Activated CD4-positive, alpha-beta memory T cell treated with anti-CD3 and anti-CD28 coated beads, Interleukin-2, amount 10 ng/mL, durations not matched to agents 7 days and 5 days (primary cell): ENCODE measurements at places on chromosomes 1 and 21.

- H3K27ac ChIP-seq, result no peak overlapping the region
- peaks cover 49% of the 10 kb centered on the region for H3K4me1 ChIP-seq
- no peaks in the 10 kb centered on the region for H3K27me3 ChIP-seq
- no peaks in the 10 kb centered on the region for H3K36me3 ChIP-seq
- DNase-seq, result no peak
- no peak overlapping the region for H3K4me3 ChIP-seq
Observed at GRCh38 chr21:43781846-43782245, 5.7 kb upstream of the CSTB start.

DNA sequence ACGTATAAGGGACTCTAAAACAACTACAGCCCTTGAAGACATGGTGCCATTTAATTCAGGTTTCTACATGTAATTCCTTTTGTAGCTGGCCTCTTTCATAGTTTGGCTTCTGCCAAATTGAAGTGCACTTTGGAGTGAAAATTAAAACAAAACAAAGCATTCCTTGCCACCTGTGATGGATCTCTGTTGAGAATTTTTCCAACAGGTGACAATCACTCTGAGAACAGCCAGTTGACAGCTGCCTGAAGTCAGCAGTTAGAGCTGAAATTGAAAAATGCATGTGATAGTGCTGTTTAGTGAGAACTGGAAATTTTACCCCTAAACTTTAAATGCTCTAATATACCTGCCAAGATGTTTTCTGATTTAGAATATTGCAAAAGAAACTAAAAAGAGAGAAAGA lies 134.5 kb downstream of the SNX7 start:
- H3K4me1 ChIP-seq, result peaks cover 8% of the 10 kb centered on the region
- no peak overlapping the region for H3K4me3 ChIP-seq
- H3K27me3 ChIP-seq, result no peaks in the 10 kb centered on the region
- no peaks in the 10 kb centered on the region for H3K36me3 ChIP-seq
- H3K27ac ChIP-seq, result no peak overlapping the region
- DNase-seq, result no peak

DNA sequence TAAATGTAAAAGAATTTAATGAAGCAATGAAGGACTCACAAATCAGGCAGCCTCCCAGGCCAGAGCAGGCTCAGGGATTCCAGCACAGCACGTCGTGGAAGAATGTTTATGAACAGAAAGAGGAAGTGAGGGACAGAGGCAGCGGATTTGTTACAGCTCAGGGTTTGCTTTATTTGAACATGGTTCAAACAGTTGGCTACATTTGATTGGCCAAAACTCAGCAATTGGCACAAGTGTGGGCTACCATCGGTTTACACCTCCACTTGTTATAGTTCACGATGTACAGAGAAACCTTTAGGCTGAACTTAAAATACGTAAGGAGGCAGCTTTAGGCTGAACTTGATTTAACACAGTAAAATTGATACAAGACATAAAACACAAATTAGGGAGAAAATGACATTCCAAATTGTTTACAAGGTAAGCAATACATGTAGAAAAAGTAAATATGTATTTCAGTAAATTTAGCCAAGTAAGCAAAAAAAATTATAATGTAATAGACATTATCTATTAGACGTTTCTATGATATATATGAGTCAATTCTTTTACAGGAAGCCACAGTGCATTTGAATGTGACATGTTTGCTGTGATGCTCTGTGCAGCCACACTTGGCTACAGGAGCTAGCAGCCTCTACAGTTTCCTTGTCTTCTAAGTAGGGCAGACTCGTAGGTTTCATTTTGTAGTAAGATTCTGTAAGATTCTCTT lies 126.5 kb downstream of the ADSS2 start:
- H3K27me3 ChIP-seq, result peaks cover under 1% of the 10 kb centered on the region
- peaks cover 61% of the 10 kb centered on the region for H3K4me1 ChIP-seq
- H3K36me3 ChIP-seq, result peaks cover 34% of the 10 kb centered on the region
- peak overlapping the region; percentile 95 for H3K27ac ChIP-seq

DNA sequence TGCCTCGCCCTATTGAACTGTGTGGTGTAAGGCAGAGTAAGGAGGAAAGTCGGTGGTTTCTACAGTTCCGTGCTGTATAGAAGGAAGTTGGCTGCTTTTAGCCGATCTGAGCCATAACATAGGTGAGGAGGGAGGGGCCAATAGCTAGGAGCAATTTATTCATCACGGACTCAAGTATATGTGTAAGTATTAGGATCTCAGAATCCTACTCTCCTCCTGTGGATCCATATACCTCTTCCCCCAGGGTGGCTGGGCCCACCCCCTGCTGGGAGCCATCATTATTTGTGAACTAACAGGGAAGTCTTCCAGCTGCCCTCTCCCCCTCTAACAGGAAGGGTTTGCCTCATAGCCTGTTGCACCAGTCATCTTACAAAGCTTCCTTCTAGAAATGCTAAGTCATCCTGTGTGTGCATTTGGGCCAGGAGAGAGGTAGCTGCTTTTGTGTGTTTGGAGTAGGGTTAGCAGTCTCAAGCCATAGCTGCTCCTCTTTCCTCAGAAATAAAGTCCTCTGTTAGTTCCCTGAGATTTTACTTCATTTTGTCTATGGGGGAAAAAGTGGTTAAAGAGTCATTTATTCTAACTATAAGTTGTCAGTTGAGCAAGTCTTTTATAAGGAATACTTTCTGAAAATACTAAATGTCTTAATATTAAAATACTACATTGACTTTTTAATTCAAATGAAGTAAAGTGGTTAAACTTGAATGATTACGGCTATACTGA lies 14.9 kb upstream of the CENPS start:
- DNase-seq, result peak; percentile 32
- H3K36me3 ChIP-seq, result peaks cover 78% of the 10 kb centered on the region
- peaks cover 17% of the 10 kb centered on the region for H3K4me1 ChIP-seq
- H3K27me3 ChIP-seq, result no peaks in the 10 kb centered on the region
- H3K27ac ChIP-seq, result peak overlapping the region; percentile 87
